Gastrocnemius medialis (tissue), 4 donors: ENCODE measurements at places on chromosomes 4 and X. TPM values are rescaled to one million over a fixed set of nuclear protein-coding genes. Genes with fewer than 3 reads are reported as not detected.

- DNase-seq: no peak
Measured at GRCh38 chr4:72641611-72642010, 72.6 kb upstream of the ADAMTS3 start.

GRCh38 chrX:23332101-23332887 is 2.4 kb upstream of the PTCHD1 start:
- DNase-seq: no peak

- DNase-seq: no peak
Measured at GRCh38 chr4:120630427-120630826, 292.1 kb downstream of the PRDM5 start.

GRCh38 chr4:61376301-61376700 is 176.2 kb downstream of the ADGRL3 start:
- no peak for DNase-seq

- no peak for DNase-seq
Measured at GRCh38 chr4:166499820-166500219, 626.8 kb downstream of the TLL1 start.

DNA sequence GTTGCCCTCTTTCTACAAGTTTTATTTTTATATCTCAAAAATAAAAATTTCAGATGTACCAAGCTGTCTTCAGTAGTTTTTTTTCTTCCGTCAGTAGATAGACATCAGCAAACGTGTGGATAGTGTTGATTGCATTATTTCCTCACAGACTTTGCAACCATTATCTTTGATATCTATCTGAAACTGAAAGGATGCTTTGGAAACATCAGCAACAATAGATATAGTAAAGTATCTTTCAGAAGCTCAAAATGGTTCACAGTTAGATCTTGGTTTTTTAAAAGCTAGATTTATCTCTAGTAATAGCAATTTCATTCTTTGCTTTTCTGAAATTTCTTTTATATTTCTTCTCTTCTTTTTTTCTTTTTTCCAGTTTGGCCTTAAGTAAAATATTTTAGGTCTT is 246.9 kb upstream of the PCDH7 start:
- no peak for DNase-seq

DNA sequence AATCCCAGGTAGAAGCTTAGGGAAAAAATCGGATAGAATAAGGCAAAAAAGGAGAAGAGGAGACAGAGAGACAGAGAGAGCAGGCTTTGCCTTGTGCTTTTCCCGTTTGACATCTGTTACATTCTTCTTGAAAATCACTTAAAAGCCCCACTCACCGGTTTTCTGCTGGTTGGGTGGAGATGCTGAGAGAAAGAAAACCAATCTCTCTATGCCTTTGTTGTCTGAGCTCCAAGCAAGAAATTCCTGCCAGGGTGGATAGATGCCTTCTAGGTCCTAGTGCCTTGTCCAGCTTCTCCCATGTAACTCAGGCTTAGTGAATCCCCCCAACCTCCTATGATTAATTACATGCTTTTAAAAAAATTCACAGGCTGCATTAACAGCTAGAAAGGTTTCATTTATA is at the start of gene DCX:
TSS of gene DCX (minus strand) at position 210 of the 400 bp plus-strand sequence. CDS start 1,794 bp downstream, outside the sequence.
- no peak for DNase-seq

- DNase-seq: no peak
Measured at GRCh38 chr4:2626231-2626630, 89.8 kb downstream of the FAM193A start.

GRCh38 chrX:48711929-48712505 is 15.5 kb downstream of the SUV39H1 start:
- no peak for DNase-seq

- DNase-seq: peak; percentile 1
Measured at GRCh38 chrX:111467896-111468295, 43.5 kb upstream of the SERTM2 start.

- no peak for DNase-seq
Measured at GRCh38 chr4:168759959-168760527, 250.0 kb downstream of the CBR4 start.

DNA sequence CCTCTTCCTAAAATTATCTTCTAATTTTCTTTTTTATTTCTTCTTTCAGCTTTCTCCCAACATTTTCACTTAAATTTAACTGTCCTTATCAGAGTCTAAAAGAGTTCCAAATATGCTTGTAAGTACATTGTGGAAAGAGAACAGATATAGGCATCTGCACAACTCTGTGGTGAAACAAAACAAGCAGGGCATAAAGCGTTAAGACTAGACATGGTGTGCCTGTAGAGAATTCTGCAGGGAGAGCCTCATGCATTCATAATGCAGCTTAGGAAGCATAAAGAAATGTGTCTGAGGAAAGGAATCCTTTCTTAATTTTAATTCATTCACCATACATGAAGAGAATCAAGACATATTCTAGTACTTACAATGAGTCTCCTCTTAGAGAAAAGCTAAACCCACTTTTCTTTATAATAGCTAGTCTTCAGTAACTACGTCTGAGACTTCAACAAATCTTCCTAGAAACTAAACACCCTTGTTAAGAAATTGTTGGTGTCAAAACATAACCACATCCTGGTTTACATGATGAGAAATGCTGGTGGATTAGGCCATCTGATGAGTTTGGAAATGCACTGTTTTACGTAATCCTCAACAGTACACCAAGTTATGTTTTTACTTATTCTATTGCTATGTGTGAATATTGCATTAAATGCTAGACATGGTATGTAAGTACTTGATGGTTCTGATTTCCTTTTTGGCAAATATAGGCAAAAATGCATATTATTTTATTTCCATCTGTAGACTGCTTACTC is 307.8 kb upstream of the GIMD1 start:
- DNase-seq: no peak

DNA sequence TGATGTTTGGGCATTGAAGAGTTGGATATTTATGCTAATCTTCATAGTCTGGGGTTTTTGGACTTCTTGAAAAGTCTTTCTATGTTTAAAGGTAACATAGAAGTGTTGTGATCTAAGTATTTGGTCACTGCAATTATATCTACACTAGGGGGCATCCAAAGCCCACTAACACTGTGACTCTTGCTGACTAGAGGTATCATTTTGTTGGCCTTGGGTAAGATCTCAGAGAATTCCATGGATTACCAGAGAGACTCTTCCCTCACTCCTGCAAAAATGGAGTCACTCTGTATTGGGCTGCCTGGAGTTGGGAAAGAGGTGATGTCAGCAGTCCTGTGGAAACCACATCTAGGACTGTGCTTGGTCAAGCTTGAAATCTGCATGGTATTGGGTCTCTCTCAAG is 1077.6 kb downstream of the FAM133A start:
- no peak for DNase-seq

DNA sequence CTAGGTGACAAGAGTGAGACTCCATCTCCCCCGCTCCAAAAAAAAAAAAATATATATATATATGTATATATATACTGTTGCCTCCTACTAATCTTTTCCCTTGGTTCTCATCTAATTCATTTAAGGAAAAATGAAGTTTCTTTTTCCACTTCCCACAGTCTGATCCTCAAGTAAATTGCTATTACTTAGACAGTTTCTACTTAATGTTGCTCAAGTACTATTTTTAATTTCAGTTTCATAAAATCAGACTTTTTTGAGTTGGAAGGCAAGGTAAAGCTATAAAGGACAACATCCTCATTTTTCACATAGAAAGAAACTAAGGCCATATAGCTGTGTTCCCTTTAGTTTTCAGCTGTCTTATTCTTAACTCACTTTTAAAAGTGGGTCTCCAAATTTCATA is 5.8 kb downstream of the RXFP1 start:
- DNase-seq: no peak

DNA sequence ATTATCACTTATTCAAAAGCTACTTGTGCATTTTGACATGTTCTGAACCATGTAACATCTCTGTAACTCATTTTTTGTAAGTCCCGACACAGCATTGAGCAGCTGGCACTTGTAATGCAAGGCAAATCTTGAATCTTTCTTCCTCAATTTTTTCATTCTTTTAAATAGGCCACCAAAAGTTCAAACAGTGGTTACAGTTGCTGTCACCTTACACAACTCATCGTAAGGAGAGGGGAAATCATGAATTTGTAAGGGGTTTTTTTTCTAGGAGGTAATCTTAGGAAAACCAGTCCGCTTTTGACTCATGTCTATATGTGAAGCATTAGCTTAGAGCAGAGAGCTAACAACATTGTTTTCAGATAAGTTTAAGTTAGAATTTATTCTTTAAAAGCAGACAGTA is 124.5 kb downstream of the PDLIM5 start:
- DNase-seq: no peak

DNA sequence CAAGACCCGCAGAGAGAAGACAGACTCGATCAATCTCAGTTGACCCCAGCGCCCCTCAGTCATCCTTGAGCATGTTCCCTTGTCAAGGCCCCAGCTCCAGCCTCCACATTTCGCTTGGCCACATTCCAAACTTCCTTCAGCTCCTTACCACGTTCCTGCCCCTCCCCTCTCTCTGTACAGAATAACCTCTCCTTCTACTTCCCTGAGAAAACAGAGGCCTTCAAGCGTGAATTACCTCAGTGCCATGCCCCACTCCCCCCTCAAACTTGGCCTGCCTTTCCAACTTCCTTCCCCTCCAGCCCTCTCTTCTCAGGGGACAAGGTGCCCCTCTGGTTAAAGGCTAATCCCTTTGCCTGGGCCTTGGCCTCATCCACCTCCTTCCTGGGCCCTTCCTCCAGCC is 3.2 kb upstream of the RIPPLY1 start:
- DNase-seq: no peak

- DNase-seq: no peak
Measured at GRCh38 chr4:1115528-1116293, 2.3 kb upstream of the RNF212 start.

- no peak for DNase-seq
Measured at GRCh38 chrX:421646-422391, 35.1 kb upstream of the PPP2R3B start.

GRCh38 chrX:12360986-12361598 is 222.8 kb downstream of the FRMPD4 start:
- DNase-seq: no peak

DNA sequence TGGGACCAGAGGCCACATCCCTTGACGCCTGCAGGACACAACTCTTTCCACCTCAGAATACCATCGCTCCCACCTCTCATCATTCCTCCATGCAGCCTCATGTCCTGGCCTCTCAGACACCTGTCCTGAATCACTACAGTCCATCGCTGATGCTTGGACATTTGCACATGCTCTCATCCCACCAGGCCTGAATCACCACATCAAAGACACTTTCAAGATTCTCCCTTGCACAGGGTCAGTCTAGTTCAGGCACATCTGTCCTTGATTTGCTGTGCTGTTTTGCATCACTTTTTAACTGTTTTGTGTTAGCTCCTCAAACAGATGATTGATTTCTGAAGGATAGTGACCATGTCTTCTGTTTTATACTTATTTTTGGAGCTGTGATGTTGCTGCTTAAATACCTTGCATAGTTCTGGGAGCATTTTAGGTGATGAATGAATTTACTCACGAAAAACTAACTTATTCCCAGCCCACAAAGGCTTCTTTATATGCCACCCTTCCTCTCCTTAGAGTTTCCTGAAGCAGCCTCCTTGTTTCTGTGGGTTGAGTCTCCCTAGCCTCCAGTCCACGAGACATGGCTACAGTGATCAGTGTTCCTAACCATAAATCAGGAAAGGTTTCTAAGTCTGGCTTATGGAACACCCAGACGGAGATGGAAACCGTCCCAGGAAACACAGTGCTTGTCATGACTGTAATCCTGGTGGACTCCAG is 2.6 kb downstream of the FAM114A1 start:
- DNase-seq: no peak

- no peak for DNase-seq
Measured at GRCh38 chr4:26724534-26724933, 136.1 kb upstream of the STIM2 start.

GRCh38 chr4:139808808-139809756 is 143.5 kb downstream of the MGST2 start:
- DNase-seq: no peak

DNA sequence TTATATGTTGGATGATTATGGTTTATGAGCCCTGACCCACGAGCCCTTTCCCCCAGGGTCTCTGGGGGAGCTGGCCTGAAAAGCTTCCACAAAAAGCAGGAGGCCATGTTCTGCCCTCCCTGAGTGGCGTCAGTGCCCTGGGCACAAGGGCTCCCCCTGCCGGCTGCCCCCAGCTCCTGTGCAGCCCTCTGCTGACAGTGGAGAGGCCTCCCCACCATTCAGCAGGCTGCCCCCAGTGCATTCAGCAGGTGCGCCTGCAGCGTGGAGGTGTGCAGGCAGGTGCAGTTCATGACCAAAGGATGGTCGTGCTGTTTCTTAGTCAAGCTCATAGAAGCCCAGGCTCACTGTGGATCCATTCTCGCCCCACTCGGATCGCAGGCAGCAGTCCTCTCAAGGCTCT is 12.5 kb upstream of the S100P start:
- DNase-seq: no peak

DNA sequence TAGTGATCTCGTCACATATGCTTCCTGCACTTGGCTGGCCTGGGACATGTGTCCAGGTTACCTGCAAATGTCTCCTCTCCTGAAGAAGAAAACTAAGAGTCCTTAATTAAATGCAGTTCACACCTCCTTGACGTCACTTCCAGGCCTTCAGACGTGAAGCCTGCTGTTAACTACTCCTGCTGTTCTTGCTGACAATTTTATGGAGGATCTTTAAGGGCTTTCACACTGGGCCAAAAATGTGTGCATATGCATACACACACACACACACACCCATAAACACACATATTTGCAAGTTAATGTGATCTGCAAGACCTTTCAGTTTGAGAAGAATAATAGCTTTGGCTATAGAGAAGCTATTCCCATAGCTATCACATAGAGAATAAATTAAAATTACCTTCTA is 267.9 kb downstream of the AFF2 start:
- DNase-seq: no peak

GRCh38 chr4:151329217-151330007 is 4.0 kb upstream of the SH3D19 start:
- DNase-seq: no peak

DNA sequence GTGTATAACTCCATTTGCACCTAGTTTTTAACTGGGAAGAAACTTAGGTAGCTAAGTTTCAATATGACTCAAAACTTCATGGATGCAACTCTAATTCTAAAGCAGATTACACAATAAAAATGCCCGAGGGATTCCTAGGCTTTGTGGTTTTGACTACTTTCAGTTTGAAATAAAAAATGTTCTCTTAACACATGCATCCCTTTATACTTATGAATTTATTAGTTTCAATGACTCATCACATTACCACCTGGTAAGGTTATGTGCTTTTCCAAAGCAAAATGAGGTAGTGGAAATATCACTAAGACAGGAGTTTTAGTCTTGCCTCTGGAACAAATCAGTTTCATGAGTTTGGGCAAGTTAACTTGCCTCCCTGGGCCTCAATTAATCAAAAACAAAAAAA is 125.5 kb downstream of the OPHN1 start:
- no peak for DNase-seq

- no peak for DNase-seq
Measured at GRCh38 chrX:19907794-19908193, 20.4 kb upstream of the SH3KBP1 start.

GRCh38 chr4:134691915-134692314 is 490.3 kb upstream of the PABPC4L start:
- no peak for DNase-seq

RAB41 gene
- not detected for total RNA-seq

CENPE gene
- total RNA-seq: 0.15 TPM

KLHL13 gene
- total RNA-seq: 1.0 TPM

MAP9 gene
- total RNA-seq: 0.23 TPM

PRSS12 gene
- total RNA-seq: 0.29 TPM

SPANXN4 gene
- not detected for total RNA-seq

ASB5 gene
- total RNA-seq: 284 TPM

POU3F4 gene
- not detected for total RNA-seq

NCBP2L gene
- not detected for total RNA-seq

ADAMTS3 gene
- not detected for total RNA-seq

DDX53 gene
- not detected for total RNA-seq

NAA11 gene
- total RNA-seq: not detected
